Prostate gland (tissue), 2 donors: ENCODE measurements at places on chromosomes 1 and 21. TPM values are rescaled to one million over a fixed set of nuclear protein-coding genes. Genes with fewer than 3 reads are reported as not detected.
A peak's percentile ranks its signal among the peaks of the same experiment; 100 is the strongest.

Gene TTC39A
- 65.0 TPM for total RNA-seq

Gene OR2T29
- not detected for total RNA-seq

GRCh38 chr1:92329347-92330129, 30.7 kb downstream of the RPAP2 start:
- H3K27me3 ChIP-seq = no peaks in the 10 kb centered on the region
- H3K4me1 ChIP-seq = no peaks in the 10 kb centered on the region
- DNase-seq = no peak
- no peak overlapping the region for H3K27ac ChIP-seq

DNA sequence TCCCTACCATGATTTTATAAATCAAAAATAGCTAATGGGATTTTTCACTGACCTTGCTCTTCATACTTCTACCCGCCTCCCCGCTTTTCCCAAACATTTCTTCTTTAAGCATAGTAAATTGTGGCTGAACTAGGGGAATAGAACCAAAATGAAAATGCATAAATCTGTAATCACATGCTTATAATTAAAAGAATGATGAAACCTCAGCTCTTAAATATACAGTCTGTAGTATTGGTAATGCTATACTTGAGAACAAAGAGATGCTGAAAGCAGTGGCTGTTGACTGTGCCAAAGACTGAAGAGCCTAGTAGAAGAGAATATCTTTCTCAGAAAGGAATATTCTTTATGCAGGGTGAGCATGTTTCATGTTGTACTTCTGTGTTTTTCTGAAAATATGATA, 249.1 kb downstream of the GREM2 start:
- no peak overlapping the region for H3K27ac ChIP-seq
- no peak overlapping the region for H3K4me3 ChIP-seq
- no peak for DNase-seq
- H3K36me3 ChIP-seq = no peaks in the 10 kb centered on the region
- H3K4me1 ChIP-seq = no peaks in the 10 kb centered on the region
- H3K27me3 ChIP-seq = no peaks in the 10 kb centered on the region

DNA sequence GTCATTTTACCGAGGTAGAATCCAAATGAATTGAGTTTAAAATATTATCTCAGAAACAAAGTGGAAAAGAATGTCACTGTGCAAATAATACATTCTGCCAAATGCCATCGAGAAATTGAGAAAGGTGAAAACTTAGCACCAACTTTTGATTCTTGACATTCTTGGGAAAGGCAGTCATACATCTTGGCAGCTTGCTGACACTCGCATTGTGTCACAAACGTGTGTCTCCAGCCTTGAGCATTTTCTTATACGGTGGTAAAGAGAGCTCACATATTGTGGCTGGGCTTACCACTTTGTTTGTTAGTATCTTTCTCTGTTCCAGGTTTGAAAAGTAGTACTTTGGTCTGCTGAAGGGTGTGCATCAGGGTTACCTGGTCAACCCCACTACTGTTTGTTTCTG, 1456.1 kb downstream of the BRINP3 start:
- no peaks in the 10 kb centered on the region for H3K27me3 ChIP-seq
- no peaks in the 10 kb centered on the region for H3K4me1 ChIP-seq
- DNase-seq = no peak
- no peak overlapping the region for H3K4me3 ChIP-seq
- H3K36me3 ChIP-seq = no peaks in the 10 kb centered on the region
- H3K27ac ChIP-seq = no peak overlapping the region

- no peaks in the 10 kb centered on the region for H3K27me3 ChIP-seq
- H3K4me1 ChIP-seq = peaks cover 5% of the 10 kb centered on the region
- H3K4me3 ChIP-seq = no peak overlapping the region
- DNase-seq = no peak
Measured at GRCh38 chr1:108703939-108704338, 8.8 kb upstream of the FNDC7 start.

DNA sequence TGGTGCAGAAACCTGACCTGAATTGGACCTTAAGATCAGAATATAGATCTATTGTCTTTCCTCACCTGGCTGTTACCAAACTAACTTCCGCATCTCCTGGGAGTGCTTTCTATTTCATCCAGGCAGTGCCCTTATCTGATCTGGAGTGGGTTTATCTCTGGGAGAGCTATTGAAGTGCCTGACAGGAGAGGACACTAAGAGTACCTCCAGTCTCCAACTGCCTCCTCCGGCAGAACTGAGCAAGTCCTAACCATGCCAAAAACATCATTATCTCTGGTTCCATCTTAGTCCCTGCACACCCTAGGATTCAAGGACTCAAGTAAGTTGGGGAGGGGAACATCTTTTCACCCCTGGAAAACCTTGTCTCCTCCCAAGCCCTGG, 12.4 kb upstream of the KCNJ15 start:
- no peaks in the 10 kb centered on the region for H3K27me3 ChIP-seq
- peak; percentile 18 for DNase-seq
- H3K4me3 ChIP-seq = no peak overlapping the region
- no peaks in the 10 kb centered on the region for H3K36me3 ChIP-seq
- no peak overlapping the region for H3K27ac ChIP-seq

DNA sequence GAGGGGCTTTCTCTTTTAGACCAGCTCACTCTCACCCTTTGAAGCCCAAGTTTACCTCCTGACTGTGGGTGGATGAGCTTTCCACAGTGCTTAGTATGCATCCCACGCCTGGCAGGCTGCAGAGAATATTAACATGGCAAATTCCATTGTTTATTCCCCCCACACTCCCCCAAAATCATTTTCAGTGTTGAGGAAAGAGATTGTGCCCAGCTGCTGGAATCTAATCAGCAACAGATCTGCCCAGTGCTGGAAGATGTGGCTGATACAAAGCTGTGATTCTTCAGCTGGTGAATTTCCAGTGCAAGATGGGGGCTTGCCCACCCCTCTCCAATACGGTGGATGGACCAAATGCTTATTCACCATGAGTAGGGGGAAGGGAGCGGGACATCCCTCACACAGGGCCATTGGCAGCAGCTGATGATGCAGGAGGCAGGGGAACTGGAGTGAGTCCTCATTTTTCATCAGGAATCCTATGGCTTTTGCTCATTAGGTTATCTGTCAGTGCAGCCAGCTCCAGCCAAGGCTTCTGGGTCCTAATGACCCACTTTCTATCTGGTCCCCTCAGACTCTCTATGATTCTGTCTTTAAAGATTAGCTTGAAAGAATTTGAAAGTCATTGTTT, 39.7 kb upstream of the KCNA3 start:
- no peak for DNase-seq
- no peaks in the 10 kb centered on the region for H3K36me3 ChIP-seq
- no peak overlapping the region for H3K27ac ChIP-seq
- no peaks in the 10 kb centered on the region for H3K27me3 ChIP-seq
- no peaks in the 10 kb centered on the region for H3K4me1 ChIP-seq

DNA sequence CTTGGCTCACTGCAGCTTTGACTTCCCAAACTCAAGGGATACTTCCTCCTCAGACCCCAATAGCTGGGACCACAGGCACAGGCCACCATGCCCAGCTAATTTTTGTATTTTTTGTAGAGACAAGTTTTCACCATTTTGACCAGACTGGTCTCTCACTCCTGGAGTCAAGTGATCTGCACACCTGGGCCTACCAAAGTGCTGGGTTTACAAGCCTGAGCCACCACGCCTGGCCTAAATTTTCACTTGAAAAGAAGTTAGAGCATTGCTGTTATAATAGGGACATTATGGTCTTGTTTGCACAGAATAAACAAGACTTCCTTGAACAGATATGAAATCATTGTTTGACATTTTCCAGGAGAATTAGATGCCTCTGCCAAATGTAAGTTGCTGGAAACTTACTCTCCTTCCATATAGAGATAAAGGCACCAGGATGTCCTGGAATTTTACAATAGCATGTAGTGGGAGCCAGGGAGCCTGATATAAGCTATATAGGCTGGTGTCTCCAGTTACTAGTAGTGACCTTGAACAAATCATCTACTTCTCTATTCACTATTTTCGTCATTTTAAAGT, 16.9 kb downstream of the SLC35A3 start:
- H3K4me1 ChIP-seq = no peaks in the 10 kb centered on the region
- H3K4me3 ChIP-seq = no peak overlapping the region
- H3K27ac ChIP-seq = peak overlapping the region; percentile 65

GRCh38 chr1:201685485-201685884, 143.5 kb upstream of the IPO9 start:
- no peaks in the 10 kb centered on the region for H3K36me3 ChIP-seq
- no peak overlapping the region for H3K4me3 ChIP-seq
- no peak for DNase-seq
- no peaks in the 10 kb centered on the region for H3K27me3 ChIP-seq
- H3K27ac ChIP-seq = no peak overlapping the region
- H3K4me1 ChIP-seq = no peaks in the 10 kb centered on the region
